Dorsolateral prefrontal cortex (tissue), 122 donors: ENCODE measurements at places on chromosomes 7 and 10. TPM values are rescaled to one million over a fixed set of nuclear protein-coding genes. Genes with fewer than 3 reads are reported as not detected.

Gene SPDYE5
- total RNA-seq: not detected

Gene BLVRA
- 26.3 TPM for total RNA-seq

Gene CYP26A1
- total RNA-seq: 1.2 TPM

Gene TUBB8
- total RNA-seq: 0.19 TPM
